Aorta (tissue), 5 donors: ENCODE measurements at places on chromosomes 5 and 9. TPM values are rescaled to one million over a fixed set of nuclear protein-coding genes. Genes with fewer than 3 reads are reported as not detected.

GRCh38 chr5:73654171-73654811 lies 28.3 kb downstream of the ARHGEF28 start:
- DNase-seq = no peak

DNA sequence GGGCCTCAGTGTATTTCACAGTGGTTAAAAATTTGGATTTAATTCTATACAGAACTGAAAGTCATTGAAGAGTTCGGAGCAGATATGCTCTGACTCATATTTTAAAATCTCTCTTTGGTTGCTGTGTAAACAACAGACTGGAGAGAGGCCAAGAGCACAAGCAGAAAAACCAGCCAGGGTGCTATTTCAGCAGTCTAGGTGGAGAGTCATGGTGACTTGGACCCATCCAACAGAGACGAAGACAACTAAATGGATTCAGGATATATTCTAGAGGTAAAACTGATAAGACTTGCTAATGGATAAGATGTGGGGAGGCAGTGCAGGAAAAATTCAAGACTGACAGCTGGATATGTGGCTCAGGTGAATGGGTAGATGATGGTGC lies 168.9 kb downstream of the MAPKAP1 start:
- no peak for DNase-seq

The CCNH gene
- 23.0 TPM for polyA plus RNA-seq

- DNase-seq = no peak
Observed at GRCh38 chr9:114905170-114905940, 25.0 kb downstream of the TNFSF8 start.

The COL23A1 gene
- polyA plus RNA-seq = 1.1 TPM

- no peak for DNase-seq
Observed at GRCh38 chr5:174325431-174325830, 279.9 kb downstream of the NSG2 start.

- DNase-seq = no peak
Observed at GRCh38 chr5:17355586-17356346, 138.3 kb downstream of the BASP1 start.

GRCh38 chr5:60802226-60802625 lies 41.8 kb downstream of the ELOVL7 start:
- no peak for DNase-seq

DNA sequence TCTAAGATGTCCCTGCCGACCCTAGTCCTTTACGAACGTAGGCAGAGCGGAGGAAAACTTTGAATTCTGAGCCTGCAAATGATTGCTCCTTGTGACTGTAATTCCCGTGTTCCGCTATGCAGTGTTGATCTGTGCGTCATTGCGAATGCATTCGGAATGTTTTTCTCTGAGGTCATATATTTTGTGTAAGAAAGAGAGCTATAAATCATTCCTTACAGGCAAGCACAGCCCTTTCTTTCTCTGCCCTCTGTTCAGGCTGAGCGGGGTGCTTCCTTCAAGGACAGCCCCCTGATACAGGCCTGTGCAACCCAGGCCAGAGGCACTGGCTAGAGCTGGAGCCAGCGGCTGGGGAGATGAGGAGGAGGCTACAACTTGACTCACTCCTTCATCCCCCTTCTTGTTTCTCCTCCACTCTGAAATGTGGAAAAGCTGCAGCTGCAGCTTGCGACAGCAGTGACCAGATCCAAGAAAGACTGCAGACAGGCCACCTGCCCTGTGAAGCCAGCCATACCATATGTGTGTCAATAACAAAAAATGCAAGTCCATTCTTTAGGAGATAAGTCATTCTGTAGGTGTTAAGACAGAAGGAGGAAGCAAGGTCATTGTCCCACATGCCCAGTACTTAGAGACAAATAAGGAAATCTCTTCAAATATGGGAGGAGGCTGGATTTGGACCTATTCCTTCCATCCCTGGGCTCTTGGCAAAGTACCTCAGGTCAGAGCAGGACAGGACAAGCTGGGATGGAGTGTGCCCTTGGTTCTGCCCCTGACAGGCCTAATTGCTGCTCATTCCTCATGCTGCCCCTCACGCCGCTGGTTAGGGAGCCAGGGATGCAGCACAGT lies 345.7 kb upstream of the WWC1 start:
- DNase-seq = peak; percentile 50
